Fibroblast of skin of left biceps (primary cell): ENCODE measurements at places on chromosomes 2 and 18.

DNA sequence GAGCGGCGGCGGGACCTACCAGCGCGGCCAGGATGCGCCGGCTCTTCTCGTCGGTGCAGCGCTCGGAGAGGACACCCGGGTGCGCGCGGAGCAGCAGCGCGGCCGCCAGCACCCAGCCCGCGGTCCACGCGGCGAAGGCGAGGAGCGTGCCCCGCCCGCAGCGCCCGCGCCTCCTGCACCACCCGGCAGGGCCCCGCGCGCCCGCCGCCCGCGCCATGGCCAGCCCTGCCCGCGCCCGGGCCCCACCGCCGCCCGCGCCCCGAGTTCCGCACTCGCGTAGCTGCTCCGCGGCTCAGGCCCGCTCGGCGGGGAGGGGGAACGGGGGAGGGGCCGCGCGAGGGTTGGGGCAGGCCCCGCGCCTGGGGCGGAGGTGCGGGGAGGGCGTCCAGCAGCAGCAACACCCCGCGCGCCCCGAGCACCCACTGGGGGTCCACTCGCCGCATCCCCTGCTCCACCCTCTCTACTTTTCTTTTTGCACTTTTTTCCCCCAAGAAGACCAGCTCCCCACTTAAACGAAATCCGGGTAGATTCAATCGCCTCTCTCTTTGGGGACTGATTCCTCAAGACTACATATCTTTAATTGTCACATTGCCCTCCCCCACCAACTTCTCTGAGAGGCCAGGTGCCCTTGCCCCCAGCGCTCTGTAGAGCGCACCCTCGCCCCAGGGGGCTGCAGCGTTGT, at the start of gene DIPK1C:
DIPK1C (minus strand) TSS at position 266 of the 682 bp plus-strand sequence; CDS start at position 217, 49 bp downstream.
- DNase-seq = no peak

GRCh38 chr18:23377669-23378301, 75.3 kb upstream of the RIOK3 start:
- DNase-seq = peak; percentile 58

DNA sequence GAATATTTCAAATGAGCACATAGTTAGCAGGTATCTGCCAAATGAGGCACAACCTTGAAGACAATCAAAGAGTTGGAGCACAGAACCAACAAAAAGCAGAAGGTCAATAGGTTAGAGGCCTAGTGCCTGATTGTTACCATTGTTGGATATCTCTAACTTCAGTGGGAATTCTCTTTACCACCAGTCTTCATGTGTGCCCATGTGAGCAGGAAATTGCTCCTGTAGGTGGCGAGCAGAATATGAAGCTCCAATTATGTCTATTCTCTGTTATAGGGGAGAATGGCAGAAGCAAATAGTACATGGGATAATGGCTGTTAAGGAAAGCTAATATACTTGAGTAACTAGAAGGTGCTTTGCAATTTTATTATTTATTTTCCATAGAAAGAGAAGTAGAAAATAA, 14.9 kb upstream of the ZNF385B start:
- no peak for DNase-seq

- no peak for DNase-seq
Observed at GRCh38 chr2:437756-438393, 150.0 kb upstream of the ALKAL2 start.
